Endothelial cell (in vitro differentiated cells): ENCODE measurements at places on chromosomes 7 and 10. TPM values are rescaled to one million over a fixed set of nuclear protein-coding genes. Genes with fewer than 3 reads are reported as not detected.
A peak's percentile ranks its signal among the peaks of the same experiment; 100 is the strongest.

DNA sequence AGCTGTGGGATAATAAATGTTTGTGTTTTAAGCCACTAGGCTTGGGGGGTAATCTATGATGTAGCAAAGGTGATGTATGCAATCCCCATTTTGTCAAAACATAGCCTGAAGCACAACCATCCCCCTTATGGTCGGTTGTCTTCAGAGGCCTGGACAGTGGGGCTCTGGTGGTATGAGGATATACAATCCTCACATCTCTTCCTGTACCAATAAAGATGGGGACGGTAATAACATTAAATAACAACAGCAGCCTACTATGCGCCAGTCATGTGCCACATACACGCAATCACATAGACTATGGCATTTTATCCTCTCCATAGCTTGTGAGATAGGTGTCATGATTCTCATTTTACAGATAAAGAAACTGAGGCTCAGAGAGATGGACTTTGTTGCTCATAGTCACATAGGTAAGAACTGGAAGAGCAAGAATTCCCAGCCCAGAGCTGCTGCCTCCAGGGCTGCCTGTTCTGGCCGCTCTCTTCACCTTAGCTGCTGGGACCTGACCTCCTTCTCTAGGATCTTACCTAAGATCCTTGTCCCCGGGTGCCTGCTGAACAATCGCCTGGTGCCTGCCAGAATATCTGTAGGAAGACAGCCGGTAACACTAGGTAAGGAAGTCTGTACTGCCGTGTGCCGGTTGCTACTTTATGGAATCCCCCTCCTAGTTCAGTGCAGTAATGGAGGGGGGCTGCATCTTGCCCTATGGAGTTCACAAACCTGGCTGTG lies 108.6 kb downstream of the ARHGAP22 start:
- H3K4me1 ChIP-seq: peaks cover 15% of the 10 kb centered on the region
- no peak overlapping the region for H3K27ac ChIP-seq
- no peak for DNase-seq
- no peaks in the 10 kb centered on the region for H3K36me3 ChIP-seq

GRCh38 chr7:14639329-14639728 lies 263.2 kb downstream of the DGKB start:
- H3K27me3 ChIP-seq: no peaks in the 10 kb centered on the region
- H3K4me3 ChIP-seq: no peak overlapping the region
- no peak overlapping the region for H3K27ac ChIP-seq
- no peaks in the 10 kb centered on the region for H3K4me1 ChIP-seq
- no peak for DNase-seq
- no peaks in the 10 kb centered on the region for H3K36me3 ChIP-seq

GRCh38 chr7:1243290-1243963 lies 10.8 kb downstream of the UNCX start:
- peaks cover 5% of the 10 kb centered on the region for H3K36me3 ChIP-seq
- no peak for DNase-seq
- H3K4me1 ChIP-seq: peaks cover 3% of the 10 kb centered on the region
- no peak overlapping the region for H3K4me3 ChIP-seq

- no peak overlapping the region for H3K27ac ChIP-seq
- DNase-seq: no peak
- H3K36me3 ChIP-seq: peaks cover 5% of the 10 kb centered on the region
- H3K27me3 ChIP-seq: peaks cover 3% of the 10 kb centered on the region
These were observed 125.8 kb downstream of the EGFR start for GRCh38 chr7:55144333-55145317.

KLF14 gene
- total RNA-seq: not detected

GRCh38 chr10:72593963-72594362 lies 31.9 kb downstream of the MICU1 start:
- peaks cover 14% of the 10 kb centered on the region for H3K36me3 ChIP-seq
- peaks cover 1% of the 10 kb centered on the region for H3K27me3 ChIP-seq
- H3K4me3 ChIP-seq: no peak overlapping the region
- DNase-seq: no peak
- H3K27ac ChIP-seq: no peak overlapping the region

DNA sequence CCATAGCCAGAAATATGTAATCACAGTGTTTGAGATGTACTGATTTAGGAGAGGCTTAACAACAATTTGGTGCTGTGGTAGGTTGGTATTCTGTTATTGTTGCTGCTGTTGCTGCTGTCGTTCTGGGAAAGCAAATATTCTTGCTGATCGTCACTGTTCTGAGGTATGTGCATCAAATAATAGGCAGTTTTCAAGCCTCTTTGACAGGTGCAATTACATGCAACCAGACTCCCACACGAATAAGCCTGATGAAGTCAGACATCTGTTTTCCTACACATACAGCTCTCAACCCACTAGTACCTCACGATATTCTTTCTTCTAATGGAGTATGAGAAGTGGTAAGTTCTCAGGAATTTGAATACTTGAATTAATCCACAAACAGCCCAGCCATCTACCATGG lies 46.7 kb upstream of the NRG3 start:
- no peaks in the 10 kb centered on the region for H3K36me3 ChIP-seq
- no peaks in the 10 kb centered on the region for H3K4me1 ChIP-seq
- H3K27ac ChIP-seq: no peak overlapping the region
- H3K27me3 ChIP-seq: peaks cover 4% of the 10 kb centered on the region
- no peak overlapping the region for H3K4me3 ChIP-seq
- no peak for DNase-seq

IQUB gene
- 0.49 TPM for total RNA-seq

PPP1R9A gene
- total RNA-seq: 22.2 TPM

DNA sequence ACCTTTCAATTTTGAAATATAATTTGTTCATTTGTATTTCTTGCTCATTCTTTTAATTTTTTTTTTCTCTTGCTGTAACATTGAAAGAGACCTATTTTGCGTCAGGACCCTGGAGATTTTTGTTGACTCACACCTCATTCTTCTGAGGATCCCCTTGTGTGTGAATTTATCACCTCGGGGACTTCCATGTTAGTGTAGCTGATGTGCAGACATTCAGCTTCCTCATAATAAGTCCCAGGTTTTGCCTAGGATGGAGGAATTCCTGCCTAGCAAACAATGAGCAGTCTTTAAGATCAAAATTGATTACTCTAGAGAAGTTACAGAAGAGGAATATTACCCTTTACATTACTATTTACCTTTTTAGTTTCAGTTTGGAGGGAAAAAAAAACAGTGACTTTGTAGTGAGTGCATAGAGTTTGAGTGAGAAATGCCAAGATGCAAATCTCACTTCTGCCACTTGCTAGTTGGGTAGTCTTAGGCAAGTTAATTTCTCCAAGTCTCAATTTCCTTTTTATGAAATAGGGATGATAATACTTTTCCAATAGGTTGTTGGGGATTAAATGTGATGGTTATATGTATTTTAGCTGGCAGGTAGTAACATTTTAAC lies 14.3 kb downstream of the TES start:
- no peak overlapping the region for H3K27ac ChIP-seq
- H3K4me3 ChIP-seq: no peak overlapping the region
- peaks cover 4% of the 10 kb centered on the region for H3K4me1 ChIP-seq
- no peaks in the 10 kb centered on the region for H3K36me3 ChIP-seq
- H3K27me3 ChIP-seq: peaks cover 2% of the 10 kb centered on the region

WDFY4 gene
- total RNA-seq: 0.54 TPM

- no peaks in the 10 kb centered on the region for H3K27me3 ChIP-seq
- no peaks in the 10 kb centered on the region for H3K36me3 ChIP-seq
- H3K27ac ChIP-seq: no peak overlapping the region
- no peak overlapping the region for H3K4me3 ChIP-seq
- H3K4me1 ChIP-seq: peaks cover 9% of the 10 kb centered on the region
These were observed 18.6 kb downstream of the MAGI2 start for GRCh38 chr7:79434867-79435266.

CXCL12 gene
- total RNA-seq: 0.97 TPM

GRCh38 chr7:21939136-21939857 lies 6.4 kb downstream of the CDCA7L start:
- no peak overlapping the region for H3K4me3 ChIP-seq
- peaks cover 17% of the 10 kb centered on the region for H3K36me3 ChIP-seq
- no peak for DNase-seq
- no peaks in the 10 kb centered on the region for H3K27me3 ChIP-seq
- no peak overlapping the region for H3K27ac ChIP-seq
- peaks cover 2% of the 10 kb centered on the region for H3K4me1 ChIP-seq

DLX6 gene
- not detected for total RNA-seq

ALOX5 gene
- 0.18 TPM for total RNA-seq

PRXL2A gene
- 147 TPM for total RNA-seq

C10orf53 gene
- not detected for total RNA-seq

- H3K4me1 ChIP-seq: peaks cover 5% of the 10 kb centered on the region
- no peak for DNase-seq
- no peak overlapping the region for H3K4me3 ChIP-seq
These were observed 63.3 kb downstream of the IMMP2L start for GRCh38 chr7:111499027-111499426.

DNA sequence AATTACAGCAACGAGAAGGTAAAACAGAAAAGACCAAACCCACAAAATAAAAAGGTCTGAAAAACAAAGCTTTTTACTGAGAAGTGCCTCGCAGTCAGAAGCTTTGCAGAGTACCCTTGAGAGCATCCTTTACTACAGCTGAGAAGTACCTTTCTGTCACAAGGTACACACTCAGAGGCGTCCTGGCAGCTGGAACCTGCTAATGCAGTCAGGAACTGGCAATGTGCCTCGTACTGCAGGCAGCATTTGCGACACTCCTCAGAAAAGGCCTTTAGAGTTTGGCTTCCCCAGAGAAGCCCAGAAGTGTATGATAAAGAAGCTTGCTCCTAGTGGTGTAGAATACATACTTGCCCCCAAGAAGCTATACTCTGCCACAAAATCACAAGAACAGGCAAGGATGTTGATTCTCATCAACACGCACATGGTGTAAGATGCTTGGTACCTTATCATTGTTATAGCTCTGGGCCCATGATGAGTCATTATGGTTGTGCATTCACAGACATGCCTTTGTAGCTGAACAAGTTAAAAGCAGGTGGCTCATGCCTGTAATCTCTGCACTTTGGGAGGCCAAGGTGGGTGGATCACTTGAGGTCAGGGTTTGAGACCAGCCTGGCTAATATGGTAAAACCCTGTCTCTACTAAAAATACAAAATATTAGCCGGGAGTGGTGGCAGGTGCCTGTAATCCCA lies 2.0 kb upstream of the GTPBP4 start:
- peaks cover 8% of the 10 kb centered on the region for H3K27me3 ChIP-seq
- H3K27ac ChIP-seq: no peak overlapping the region
- peaks cover 4% of the 10 kb centered on the region for H3K36me3 ChIP-seq
- DNase-seq: no peak
- no peak overlapping the region for H3K4me3 ChIP-seq

DNA sequence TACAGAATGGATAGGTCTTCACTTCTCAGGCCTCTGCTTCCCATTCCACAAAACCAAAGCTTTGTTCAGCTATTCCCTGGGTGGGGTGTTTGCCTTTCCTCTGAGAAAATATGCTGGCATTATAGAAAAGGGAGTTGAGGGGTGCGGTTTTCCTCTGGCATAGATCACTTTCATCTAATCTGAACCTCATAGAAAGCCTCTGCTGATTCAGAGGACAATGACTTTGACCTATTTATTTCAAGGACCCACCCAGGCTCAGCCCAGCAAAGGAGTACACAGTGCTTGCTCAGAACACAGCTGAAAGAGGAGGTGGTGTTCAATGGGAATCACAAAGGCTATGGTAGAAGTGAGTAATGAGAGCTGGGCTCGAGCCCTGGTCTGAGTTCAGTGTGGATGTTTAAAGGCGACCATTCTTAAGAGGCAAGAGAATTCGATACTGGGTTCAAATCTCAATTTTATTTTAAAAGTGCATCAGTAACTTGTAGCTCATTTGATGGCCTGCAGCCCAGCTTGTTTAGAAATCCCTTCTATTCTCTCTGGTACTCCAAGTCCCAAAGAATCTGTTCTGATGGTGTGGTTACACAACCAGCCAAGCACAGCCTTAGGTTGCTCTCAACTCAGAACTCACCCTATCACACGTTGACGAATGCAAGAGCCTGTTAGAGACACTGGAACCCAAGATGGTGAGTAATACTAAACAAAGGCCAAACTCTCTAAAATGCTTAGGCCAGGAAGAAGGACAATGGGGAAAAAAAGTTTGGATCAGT lies 1012.8 kb downstream of the LRMDA start:
- H3K27ac ChIP-seq: no peak overlapping the region
- no peak for DNase-seq
- H3K4me3 ChIP-seq: no peak overlapping the region
- H3K4me1 ChIP-seq: no peaks in the 10 kb centered on the region
- H3K36me3 ChIP-seq: no peaks in the 10 kb centered on the region

DNA sequence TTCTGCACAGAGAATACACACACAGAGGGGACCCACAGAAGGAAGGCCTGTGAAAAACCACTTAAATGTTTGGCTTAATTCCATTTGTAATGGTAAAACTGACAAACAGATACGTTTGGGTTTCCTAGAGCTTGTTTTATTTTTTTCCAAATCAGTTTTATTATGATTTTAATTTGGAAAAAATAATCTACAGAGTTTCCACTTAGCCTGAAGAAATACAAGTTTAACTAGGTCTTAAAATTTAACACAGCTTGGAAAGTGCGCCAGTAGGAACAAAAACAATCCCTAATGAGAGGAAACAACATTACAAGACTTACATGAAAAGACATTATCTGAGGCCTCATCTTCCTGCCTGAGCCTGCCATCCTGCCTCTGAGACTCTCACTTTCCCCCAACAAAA lies 58.5 kb upstream of the CARD11 start:
- no peaks in the 10 kb centered on the region for H3K4me1 ChIP-seq
- H3K4me3 ChIP-seq: no peak overlapping the region
- no peak for DNase-seq
- no peaks in the 10 kb centered on the region for H3K36me3 ChIP-seq
- no peaks in the 10 kb centered on the region for H3K27me3 ChIP-seq
- H3K27ac ChIP-seq: no peak overlapping the region

DYNC1I1 gene
- total RNA-seq: 3.1 TPM

GRCh38 chr10:36608251-36608650 lies 517.1 kb upstream of the ANKRD30A start:
- H3K27ac ChIP-seq: no peak overlapping the region
- DNase-seq: no peak
- no peak overlapping the region for H3K4me3 ChIP-seq
- no peaks in the 10 kb centered on the region for H3K27me3 ChIP-seq
- H3K4me1 ChIP-seq: no peaks in the 10 kb centered on the region

- H3K4me1 ChIP-seq: peaks cover 7% of the 10 kb centered on the region
- H3K27ac ChIP-seq: no peak overlapping the region
- H3K4me3 ChIP-seq: no peak overlapping the region
- DNase-seq: no peak
- peaks cover 28% of the 10 kb centered on the region for H3K36me3 ChIP-seq
- H3K27me3 ChIP-seq: peaks cover 4% of the 10 kb centered on the region
These were observed 143.5 kb downstream of the ADCY1 start for GRCh38 chr7:45717537-45718235.

DNA sequence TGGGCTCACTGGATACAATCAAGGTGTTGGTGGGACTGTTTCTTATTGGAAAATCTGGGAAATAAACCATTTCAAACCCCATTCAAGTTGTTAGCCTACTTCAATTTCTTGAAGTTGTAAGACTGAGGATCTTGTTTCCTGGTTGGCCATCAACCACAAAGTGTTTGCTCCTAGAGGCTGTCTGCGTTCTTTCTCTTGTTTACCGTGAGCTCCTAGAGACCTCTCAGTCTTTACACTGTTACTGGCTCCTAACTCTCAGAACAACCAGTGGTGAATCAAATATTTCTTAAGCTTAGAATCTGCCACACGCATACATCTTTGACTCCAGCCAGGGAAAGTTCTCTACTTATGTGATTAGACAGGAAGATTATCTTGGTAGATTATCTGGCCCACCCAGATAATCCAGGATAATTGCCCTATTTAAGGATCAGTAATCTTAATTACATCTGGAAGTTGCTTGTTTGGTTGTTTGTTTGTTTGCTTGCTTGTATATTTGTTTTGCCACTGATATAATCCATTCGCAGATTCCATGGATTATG lies 798.7 kb downstream of the IPMK start:
- H3K27ac ChIP-seq: no peak overlapping the region
- H3K4me1 ChIP-seq: no peaks in the 10 kb centered on the region
- H3K27me3 ChIP-seq: no peaks in the 10 kb centered on the region

GRCh38 chr7:99041526-99041925 lies 102.4 kb downstream of the SMURF1 start:
- peaks cover 26% of the 10 kb centered on the region for H3K4me1 ChIP-seq
- peaks cover 18% of the 10 kb centered on the region for H3K27me3 ChIP-seq
- H3K4me3 ChIP-seq: peak overlapping the region; percentile 3
- no peak for DNase-seq
